ENCODE measurements at places on chromosomes 2 and 18.
A peak's percentile ranks its signal among the peaks of the same experiment; 100 is the strongest.

DNA sequence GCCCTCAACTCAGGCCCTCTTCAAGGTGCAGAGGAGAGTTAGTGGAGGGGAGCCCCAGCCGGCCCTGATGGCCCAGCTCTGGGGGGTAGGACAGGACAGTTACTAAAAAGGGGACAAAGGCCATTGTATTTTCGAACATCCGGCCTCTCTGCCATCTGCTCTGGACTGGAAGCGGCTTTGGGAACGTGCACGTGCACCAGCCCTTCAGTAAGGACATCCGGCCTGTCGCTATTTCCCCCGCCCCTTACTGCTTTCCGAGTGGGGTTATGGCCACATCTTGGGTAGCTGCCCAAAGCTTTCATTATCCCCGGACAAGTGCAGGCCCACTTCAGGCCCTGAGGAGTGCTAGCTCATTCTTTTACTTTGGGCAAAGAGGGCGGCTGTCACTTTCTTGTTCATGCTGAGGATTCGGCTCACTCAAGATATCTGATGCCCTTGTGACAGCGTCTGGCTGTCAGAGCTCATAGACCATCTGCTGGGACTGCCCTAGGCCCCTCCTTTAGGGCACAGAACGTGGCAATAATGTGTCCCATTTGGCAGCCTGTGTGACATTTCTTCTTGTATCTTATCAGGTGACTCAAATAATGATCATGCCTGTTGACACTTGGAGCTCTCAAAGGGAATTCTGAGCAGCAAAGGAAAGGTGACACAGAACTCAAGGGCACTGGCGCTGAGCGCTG lies 17.5 kb downstream of the SLC4A3 start:
- DNase-seq, result peak; percentile 14

GRCh38 chr2:221480163-221480562 lies 91.9 kb downstream of the EPHA4 start:
- DNase-seq, result no peak

DNA sequence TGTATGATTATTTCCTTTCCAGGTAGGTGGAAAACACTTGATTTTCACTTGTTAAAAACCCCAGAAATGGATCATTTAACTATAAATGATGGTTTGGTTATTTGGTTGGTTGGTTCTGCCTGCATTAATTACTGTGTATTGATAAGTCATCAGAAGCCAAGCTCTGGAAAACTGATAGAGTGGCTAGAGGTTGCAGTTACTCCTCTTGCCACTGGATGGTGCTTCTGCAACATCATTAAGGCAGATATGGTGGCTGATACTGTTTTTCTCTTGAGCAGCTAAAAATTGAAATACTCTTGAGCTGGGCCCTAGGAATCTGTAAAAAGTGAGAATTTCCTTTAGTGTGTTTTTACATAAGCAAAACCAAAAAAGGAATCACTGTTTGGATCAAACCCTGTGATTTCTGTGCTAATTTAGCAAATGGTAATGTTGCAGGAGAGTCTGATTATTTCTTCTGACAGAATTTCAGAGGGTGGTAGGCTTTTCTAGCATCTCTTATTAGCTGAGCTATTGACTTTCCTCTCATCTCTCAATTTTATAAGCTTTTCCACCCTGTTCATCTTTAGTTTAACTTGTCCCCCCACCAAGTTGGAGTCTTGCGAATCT lies 54.3 kb downstream of the RAB10 start:
- DNase-seq, result peak; percentile 24

DNA sequence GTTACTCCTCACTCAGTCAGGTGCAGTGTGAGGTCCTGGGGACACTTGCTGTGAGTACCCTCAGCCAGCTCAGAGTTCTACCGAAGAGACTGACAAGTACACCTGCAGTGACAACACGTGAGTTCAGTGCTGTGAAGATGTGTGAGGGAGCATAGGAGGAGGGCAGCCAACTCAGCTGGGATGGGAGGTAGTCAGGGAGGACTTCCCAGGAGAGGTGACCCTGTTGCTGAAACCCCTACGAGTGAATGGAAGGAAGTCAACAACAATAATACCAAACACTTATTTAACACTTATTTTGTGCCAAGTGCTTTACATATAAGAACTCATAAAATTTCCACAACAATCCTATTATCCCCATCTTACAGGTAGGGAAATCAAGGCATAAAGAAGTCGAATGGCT lies 10.2 kb downstream of the TMEM177 start:
- DNase-seq, result no peak

GRCh38 chr18:7677424-7677823 lies 110.3 kb downstream of the PTPRM start:
- no peak for DNase-seq

DNA sequence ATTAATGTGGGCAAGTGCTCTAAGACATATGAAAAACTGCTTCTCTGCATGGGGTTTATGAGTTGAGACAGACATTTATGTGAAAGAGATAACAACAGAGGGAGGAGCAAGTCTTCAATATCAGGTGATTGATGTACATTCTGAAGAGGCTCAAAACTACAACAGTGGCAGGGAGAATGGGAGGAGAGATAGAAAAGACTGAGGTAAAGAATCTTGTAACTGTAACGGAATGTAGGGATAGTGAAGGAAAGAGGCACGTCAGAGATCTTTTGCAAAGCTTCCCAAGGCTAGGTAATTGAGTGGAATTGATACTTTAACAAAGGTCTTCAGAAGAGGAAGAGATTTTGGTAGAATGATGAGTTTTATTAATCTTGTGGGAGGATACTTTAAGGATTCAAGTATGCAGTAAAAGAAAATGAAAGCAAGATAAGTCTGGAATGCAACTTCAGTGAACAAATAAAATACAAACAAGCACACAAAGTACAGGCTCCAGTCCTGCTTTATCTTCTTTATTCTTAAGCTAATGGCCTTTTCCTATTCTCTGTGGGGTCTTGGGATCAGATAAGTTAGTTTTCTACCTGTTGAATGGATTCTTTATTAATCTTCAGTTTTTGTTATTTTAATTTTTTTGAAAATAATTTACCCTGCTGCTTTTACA lies 15.0 kb downstream of the SMAD4 start:
- DNase-seq, result no peak

DNA sequence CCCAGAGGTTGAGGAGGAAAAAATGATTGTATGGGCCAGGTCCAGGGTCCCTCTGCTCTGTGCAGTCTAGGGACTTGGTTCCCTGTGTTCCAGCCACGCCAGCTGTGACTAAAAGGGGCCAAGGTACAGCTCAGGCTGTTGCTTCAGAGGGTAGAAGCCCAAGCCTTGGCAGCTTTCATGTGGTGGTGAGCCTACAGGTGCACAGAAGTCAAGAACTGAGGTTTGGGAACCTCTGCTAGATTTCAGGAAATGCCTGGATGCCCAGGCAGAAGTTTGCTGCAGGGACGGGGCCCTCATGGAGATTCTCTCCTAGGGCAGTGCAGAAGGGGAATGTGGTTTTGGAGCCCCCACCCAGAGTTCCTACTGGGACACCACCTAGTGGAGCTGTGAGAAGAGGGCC lies 10.6 kb upstream of the MBP start:
- no peak for DNase-seq

GRCh38 chr2:241491549-241492173 lies 16.7 kb downstream of the STK25 start:
- DNase-seq, result no peak

DNA sequence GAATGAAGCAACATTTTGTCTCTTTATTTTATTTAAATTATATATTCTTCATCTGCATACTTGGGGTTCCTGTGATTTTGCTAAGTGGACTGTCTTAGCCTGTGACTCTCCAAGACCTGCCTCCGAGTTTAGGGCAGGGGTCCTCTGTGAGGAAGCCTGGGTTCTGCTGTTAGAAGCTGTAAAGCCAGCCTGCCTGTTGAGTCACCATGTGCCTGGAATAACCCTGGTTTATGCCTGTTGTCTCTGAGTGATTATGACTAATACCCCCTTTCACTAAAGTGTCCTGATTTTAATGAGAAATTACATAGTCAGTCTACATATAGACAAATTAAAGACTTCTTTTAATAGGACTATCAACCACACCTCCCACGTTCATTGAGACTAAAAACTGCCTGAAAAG lies 369.1 kb downstream of the ZNF521 start:
- DNase-seq, result no peak

Data from NCI-H1694 (cell line).